ENCODE measurements at places on chromosomes 7 and 10.

DNA sequence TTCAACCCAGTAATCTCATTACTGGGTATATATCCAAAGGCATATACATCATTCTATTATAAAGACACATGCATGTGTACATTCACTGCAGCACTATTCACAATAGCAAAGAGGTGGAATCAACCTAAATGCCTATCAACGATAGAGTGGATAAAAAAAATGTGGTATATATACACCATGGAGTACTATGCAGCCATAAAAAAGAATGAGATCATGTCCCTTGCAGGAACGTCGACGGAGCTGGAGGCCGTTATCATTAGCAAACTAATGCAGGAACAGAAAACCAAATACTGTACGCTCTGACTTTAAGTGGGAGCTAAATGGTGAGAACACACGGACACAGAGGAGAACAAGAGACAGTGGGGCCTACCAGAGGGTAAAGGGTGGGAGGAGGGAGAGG, 105.5 kb downstream of the SLC25A13 start:
- no peak for DNase-seq

DNA sequence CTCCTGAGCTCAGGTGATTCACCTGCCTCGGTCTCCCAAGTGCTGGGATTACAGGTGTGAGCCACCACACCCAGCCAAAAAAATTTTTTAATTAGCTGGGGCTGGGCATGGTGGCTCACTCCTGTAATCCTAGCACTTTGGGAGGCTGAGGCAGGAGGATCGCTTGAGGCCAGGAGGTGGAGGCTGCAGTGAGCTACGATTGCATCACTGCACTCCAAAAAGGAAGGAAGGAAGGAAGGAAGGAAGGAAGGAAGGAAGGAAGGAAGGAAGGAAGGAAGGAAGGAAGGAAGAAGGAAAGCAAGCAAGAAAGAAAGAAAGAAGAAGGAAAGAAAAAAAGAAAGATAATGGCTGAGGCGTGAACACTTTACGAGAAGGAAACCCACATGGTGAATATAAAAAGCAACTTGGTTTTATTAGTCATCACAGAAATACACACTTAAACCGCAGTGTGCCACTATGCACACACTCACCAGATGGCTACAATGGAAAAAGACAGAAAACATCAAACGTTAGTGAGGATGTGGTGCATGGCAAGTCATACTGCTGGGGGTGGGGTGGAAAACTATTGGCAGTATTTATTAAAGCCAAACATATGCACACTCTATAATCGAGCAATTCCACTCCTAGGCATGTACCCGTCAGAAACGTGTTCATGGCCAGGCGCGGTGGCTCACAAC, 4.4 kb upstream of the CCL26 start:
- no peak for DNase-seq

GRCh38 chr7:54961391-54961790, 57.4 kb upstream of the EGFR start:
- no peak for DNase-seq

DNA sequence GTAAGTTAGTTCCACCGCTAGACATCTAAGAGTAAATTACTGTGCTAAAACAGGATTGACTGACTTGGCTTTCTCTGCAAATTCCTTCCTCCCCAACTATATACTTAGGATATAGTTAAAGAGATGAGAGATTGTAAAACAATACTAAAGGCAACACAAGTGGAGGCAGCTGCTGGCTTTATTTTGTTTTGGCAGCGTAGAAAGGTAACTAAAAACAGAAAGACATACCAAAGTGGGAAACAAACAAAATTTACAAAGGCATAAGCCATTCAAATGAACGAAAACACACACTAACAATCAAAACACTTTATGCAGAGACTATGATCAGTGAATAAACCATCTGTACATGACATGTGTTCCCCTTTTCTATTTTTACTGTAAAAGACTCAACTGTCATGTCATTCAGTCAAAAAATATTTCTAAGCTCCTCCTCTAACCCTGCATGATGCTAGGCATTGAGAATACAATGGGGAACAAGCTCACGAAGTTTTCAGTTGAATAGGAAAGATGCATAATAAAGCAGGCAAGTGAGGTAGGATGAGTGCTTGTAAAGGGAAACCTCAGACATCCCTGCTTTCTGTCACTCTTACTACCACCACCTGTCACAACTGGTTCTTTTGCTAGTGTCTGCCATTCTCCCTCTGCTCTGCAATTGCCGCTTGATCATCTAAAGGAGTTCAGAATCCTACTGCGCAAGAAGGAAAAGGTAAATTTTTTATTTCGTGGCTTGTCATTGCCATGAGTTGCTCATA, 64.2 kb upstream of the COL1A2 start:
- DNase-seq: no peak

DNA sequence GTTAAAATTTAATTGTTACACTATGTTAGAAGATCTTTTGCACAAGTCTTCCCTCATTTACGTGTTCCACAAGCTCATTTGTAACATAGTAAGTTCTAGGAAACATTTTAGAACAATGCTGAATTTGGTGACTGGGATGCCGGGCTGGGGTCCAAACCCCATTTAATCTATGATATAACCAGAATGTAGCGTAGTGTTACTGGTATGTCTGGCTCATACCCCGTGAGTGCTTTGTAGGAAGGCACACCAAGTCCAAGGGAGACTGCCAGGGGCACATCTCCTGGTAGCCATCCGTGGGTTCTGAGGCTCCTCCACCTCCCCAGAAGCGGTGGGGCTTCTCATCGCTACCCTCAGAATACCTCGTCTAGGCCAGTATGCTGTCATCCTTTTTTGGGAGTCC, 21.3 kb upstream of the TMEM236 start:
- no peak for DNase-seq

DNA sequence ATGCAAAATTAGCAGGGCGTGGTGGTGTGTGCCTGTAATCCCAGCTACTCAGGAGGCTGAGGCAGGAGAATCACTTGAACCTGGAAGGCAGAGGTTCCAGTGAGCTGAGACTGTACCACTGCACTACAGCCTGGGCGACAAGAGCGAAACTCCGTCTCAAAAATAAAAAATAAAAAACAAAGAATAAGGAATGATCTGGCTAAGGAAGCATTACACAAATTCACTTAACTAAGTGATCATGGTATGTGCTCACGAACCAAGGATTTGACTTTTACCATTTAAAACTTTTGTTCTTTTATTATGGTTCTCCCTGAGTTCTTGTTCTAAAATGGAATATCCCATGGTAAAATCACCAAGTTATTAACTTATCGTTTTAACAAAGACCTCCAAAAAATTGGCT, 71.2 kb downstream of the SIRT1 start:
- DNase-seq: no peak

DNA sequence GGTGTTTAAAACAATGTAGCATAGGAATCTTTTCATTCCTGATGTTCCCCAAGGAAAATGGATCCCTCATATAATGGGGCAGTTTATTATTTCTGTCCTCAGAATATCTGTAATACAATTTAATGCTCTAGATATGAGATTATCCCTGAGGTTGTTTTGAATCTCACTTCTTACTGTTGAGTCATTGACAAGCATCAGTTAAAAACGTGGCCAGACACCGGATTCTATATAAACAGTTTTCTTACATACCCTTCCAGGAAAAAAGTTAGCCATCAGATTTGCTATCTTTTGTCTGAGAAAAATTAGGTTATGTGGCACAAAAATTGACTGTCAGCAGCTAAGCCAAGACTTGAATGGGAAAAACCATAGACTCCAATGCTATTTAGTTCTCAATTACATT, 539.8 kb upstream of the CELF2 start:
- DNase-seq: no peak

DNA sequence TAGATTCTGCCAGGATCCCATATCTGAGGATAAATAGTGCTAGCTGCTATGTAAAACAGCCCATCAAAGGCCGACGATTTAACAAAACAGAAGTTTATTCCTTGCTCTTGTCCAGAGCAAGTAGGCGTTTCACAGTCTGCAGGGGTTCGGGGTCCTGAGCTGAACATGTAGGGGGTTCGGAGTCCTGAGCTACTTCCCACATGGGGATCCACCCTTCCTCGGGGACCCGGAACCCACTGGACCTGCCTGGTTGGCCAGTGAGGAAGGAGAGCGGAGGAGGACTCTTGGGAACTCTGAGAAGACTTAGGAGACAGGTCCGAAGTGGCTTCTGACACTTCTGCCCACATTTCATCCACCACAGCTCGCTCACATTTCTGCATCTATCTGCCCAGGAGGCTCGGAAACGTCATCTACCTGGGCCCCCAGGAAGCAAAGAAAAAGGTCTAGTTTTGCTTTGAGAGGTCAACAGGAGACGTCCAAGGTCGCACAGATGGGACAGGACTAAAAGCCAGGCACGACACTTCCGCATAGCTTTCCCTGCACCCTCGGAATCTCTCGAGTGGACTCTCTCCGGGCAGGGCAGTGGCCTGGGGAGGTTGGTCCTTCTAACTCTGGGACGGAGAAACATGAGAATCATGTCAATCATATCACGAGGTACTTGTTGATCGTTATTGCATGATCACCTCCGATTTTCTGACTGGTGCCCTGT, 86.4 kb downstream of the MICALL2 start:
- DNase-seq: no peak

DNA sequence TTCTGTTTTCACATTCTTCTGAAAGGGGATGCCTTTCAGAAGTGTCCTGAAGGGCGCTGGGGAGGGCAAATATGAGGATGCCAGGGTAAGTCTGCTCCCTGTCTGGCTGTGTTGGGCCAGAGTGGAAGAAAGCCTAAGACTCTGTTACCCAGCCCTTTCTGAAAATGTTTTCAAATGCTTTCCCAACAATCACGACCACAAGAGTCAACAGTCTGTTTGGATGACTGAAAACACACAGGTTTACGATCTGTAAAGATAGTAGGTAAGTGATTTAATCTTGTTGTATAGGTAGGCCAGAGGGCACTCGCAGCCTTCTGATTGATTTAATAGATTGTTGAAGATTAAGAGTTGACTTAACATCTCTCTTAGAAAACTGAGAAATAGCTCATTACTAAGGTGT, 13.2 kb downstream of the SGPL1 start:
- DNase-seq: no peak

GRCh38 chr10:44284198-44285084, 100.5 kb downstream of the CXCL12 start:
- no peak for DNase-seq

DNA sequence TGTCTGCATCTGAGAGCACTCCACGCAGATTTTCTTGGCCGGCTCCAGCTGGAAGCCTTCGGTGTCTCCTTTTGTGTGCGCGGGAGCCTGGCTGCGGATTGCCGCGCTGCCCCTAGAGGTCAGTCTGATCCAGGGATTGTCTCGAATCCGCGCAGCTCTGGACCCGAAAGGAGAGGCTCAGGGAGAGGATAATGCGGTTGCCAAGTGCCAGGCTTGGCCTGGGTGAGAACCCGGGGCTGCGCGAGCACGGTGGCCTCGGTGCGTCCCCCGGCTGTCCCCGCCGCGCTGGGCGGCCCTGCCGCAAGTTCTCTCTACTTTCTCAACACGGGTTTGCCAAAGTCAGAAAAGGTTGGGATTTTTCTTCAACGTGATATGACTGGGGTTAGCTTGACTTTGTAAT, 140.9 kb downstream of the ADCYAP1R1 start:
- no peak for DNase-seq

GRCh38 chr10:24858288-24859270, 93.8 kb downstream of the PRTFDC1 start:
- no peak for DNase-seq

GRCh38 chr10:18306031-18306430, 165.8 kb downstream of the CACNB2 start:
- DNase-seq: no peak

GRCh38 chr10:128563904-128564303, 437.7 kb upstream of the MKI67 start:
- no peak for DNase-seq

DNA sequence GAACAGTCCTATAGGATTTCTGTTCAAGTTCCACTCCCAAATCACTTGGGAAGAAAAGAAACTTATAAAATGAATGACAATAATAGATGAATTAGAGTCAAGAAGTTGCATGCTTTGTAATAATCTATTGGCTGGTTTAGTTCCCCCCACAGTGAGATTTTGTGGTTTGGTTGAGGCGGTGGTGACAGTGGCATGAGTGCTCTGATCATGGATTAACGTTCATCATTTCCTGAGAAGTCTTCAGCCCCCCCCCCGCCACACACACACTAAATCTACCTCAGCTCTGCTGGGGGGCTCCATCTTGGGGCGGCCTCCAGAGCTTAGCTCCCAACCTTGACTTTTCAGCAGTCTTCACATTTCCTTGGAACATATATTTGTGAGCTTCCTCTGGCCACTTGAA, 121.7 kb downstream of the ABCA13 start:
- no peak for DNase-seq

GRCh38 chr7:137304624-137305235, 38.8 kb downstream of the PTN start:
- no peak for DNase-seq

GRCh38 chr7:112744818-112745217, 45.4 kb downstream of the TMEM168 start:
- no peak for DNase-seq

- no peak for DNase-seq
These were observed 32.0 kb downstream of the CCDC186 start for GRCh38 chr10:114142018-114142417.

- DNase-seq: peak; percentile 52
These were observed 106.9 kb upstream of the GPR26 start for GRCh38 chr10:123559066-123559822.

- peak; percentile 60 for DNase-seq
These were observed at the start of gene NDUFB8 for GRCh38 chr10:100529475-100530298. NDUFB8 (minus strand) TSS chr10:100529871; CDS start chr10:100529851, 20 bp downstream.

GRCh38 chr7:101935521-101936141, 118.2 kb downstream of the CUX1 start:
- DNase-seq: no peak

- DNase-seq: no peak
These were observed 8.1 kb downstream of the STK17A start for GRCh38 chr7:43590862-43591557.

DNA sequence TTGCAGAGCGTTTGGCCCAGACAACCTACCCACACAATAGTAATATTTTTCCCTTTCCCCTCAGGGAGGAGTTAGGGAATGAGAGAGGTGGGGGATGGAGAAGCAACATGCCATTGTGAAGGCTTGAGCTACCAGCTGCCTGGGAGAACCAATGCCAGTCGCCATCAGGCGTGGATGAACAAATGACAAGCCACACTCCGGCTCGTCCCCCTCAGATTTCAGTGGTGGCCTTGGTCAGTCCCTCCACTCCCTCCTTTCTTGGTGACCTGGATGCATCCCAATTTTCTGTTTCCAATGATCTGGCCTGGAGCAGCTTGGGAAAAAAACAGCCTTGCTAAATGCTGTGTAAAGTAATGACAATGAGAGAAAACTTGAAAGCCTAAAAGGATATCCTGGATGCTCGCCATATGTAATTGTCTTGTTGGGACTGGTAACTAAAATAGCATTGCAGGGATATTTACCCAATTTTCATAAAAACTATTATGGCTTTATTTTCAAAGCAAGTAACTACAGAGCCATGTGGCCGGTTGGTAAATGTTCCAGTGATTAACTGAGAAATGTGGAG, 110.7 kb downstream of the ICA1 start:
- DNase-seq: no peak

GRCh38 chr10:104065748-104066147, 19.9 kb downstream of the COL17A1 start:
- no peak for DNase-seq

GRCh38 chr10:111316722-111317212, 239.9 kb downstream of the ADRA2A start:
- DNase-seq: no peak

Data from activated naive CD4-positive, alpha-beta T cell (primary cell).